Pulmonary artery endothelial cell (primary cell): ENCODE measurements at places on chromosomes 5 and 9. TPM values are rescaled to one million over a fixed set of nuclear protein-coding genes. Genes with fewer than 3 reads are reported as not detected.

- DNase-seq, result no peak
These were observed 26.4 kb downstream of the UTP15 start for GRCh38 chr5:73591698-73592501.

The CD72 gene
- total RNA-seq, result 0.07 TPM in 1 of 2 replicates, not detected in the other

DNA sequence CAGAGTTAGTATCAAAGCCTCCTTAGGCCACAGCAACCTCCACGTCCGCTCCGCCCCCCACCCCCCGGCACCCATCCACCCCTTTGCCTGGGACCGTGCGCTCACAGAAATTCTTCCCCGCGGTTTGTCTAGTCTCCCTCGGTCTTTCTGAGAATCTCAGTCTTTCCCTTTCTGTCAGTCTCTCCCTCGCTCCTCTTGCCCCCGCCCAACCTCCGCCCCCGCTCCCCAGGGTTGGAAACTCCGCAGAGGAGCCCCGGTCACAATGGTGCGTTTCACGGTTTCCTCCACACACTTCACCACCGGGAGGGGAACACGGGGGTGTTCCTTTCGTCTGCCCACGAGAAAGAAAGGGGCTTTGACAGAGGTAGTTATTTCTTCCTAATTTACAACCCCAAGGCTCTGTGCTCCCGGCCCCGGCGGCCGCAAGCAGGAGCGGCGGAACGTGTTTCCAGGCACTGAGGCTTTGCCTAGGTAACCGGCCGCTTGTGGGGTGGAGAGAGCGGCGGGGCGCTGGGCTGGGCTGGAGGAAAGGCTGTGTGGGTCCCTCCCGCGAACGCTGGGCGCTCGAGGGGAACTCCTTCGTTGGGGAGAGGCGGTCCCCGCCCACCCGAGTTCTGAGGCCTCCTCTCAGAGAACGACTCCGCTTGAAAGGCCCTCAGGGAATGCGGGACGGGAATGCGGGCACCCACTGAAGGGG, 2.1 kb downstream of the NR4A3 start:
- no peak for DNase-seq

DNA sequence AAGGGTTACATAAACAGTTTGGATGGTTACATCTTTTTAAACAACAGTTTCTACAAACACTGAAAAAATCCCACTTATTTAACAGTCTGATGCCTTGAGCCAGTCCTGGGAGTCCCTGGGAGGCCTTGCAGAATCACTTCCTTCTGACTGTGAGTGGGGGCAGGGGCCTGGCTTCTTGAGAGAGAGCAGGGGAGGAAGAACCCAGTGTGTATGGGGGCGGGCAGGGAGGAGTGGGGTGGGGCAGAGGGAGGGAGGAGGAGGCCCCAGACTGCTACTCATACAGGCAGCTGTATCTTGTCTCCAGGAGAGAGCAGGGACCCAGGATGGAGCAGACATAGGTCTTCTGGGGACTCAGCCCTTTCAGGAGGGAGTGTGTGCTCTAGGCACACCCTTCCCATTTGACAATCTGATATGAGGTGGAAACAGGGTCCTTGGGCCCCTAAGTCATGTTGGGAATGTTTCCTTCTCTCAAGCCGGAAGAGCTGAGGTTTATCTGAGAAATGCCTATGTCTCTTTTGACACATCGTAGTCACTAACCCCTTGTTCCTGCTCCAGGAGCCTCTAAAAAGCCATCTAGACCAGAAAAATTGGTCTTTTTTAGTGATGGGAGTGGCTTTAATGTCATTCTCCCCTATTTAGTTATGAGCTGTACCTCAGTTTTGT, 52.8 kb downstream of the IRF1 start:
- no peak for DNase-seq

GRCh38 chr5:161258438-161258837, 288.1 kb downstream of the GABRB2 start:
- DNase-seq, result no peak

DNA sequence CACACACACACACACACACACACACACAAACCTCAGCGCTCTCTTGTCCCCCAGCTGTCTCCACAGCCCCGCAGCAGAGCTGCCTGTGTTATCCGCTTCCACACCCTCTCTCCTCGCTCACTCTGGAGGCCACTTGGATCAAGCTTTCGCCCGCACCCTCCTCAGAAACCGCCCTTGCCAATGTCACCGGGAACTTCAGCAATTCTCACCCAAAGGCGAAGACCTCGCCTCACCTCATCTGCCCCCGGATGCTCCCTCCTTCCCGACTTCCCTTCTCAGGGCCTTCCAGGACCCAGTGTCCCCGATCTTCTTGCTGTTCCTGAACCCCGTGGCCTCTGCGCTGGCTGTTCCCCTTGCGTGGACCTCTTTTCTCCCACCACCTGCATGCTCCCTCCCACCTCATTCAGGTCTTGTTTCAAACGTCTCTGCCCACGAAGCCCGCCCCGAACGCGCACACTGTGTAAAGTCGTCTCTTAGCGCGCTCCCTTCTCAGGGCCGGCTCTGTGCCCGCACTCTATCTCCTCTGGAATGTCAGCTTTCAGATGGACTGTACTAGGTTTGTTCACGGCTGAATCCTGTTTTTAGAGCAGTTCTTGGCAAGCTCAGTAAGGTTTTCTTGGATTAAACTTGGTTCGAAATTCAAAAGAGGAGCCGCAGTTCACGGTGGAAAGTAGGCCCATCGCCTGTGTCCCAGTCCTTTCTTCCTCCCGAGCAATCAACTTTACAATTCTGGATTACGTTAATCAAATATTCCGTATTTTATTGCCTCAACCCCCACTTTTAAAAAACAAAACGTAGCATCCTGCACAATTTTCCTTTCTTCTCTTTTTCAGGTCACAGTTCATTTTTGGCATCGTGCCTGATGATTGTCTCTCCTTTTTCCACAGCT, 1.0 kb upstream of the TRIM7 start:
- DNase-seq, result no peak

The HRCT1 gene
- total RNA-seq, result 2.4 and 5.6 TPM in 2 replicates

GRCh38 chr5:34625246-34625645, 30.9 kb upstream of the RAI14 start:
- DNase-seq, result no peak

DNA sequence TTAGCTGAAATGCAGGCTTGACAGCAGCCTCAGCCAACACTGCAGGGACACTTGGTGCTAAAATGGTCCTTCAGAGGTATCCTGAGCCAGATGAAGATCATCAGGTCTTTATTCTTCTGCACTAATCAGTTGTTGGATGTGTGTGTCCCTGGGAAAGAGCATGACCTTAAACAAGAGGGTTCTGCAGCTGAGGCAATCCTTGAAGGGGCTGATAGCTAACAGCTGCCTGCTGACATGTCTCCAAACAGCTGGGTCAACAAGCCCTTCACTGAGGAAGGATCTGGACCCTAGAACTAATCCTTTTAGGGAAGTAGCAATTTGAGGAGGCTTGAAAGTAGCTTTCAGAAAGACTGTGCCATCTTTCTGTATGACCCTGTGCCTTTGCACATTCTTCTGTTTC, 376.3 kb upstream of the ACTBL2 start:
- no peak for DNase-seq

GRCh38 chr5:25975885-25976284, 1062.5 kb downstream of the CDH9 start:
- DNase-seq, result no peak

- DNase-seq, result no peak
These were observed 23.9 kb upstream of the PPP2CA start for GRCh38 chr5:134249469-134250379.

DNA sequence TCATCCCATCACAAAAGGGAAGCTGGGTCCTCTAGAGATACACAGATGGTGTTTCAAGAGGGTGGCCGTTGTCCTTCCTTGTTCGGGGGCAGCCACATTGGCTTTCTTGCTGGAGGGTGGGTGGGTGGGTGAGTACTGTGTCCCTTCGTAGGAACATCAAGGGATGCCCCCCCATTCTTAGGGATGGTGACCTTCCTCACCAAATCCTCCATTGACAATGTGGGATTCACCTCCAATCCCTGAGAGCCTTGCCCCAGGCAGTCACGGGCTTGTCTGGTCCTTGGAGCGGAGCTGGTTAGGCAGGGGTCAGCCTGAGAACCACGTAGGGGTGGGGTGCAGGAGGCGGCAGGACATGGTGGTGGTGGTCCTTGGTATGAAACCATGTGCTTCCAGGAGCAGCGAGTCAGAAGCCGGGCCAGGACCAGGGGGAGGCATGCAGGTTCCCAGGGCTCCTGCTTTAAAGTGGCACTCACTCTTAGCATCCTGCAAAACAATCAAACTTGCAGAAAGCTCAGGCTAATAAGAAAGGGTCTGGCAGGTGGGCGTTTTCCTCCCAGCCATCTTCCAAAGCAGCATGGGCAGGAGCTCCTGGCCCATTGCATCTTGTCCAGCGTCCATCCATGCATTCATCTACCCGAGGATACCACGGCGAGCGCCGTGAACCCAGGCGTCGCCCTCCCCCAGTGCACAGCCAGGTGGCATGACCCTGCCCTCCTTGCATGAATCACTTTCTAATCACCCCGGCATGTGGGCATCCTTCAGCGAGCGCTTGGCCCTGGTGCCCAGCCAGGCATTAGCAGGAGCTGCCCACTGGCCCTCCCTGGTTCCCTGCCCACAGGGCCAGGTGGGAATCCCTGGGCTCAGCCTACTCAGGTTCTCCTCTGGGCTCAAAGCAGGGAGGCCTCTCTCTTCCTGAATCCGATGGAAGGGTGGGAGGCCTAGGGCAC, 76.4 kb downstream of the NTNG2 start:
- no peak for DNase-seq

DNA sequence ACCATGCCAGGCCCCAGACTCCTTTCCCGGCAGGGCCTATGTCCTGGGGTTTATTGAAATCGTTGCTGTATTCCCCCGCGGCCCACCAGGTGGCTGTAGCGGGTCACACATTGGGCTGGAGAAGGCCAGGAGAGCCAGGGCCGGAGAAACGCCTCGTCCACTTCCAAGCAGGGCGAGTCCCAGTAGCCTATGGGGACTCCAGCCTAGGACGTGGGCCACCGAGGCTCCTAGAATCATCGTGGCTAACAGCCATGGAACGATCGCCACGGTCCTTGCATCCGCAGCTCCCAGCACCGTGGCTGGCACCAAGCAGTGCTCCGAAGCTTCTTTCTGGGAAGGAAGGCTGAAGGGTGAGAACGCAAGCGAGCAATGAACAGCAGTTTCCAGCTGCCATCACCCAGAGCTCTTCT, 87.7 kb downstream of the ENTREP1 start:
- DNase-seq, result peak; percentile 44

The DIPK1B gene
- 152 and 177 TPM in 2 replicates for total RNA-seq

- no peak for DNase-seq
These were observed 10.2 kb downstream of the ZNF608 start for GRCh38 chr5:124736082-124736804.
